ENCODE measurements at places on chromosomes 1 and 21. TPM values are rescaled to one million over a fixed set of nuclear protein-coding genes. Genes with fewer than 3 reads are reported as not detected.

The IL20 gene
- total RNA-seq = not detected

The RBM11 gene
- not detected for total RNA-seq

The SV2A gene
- total RNA-seq = 6.7 TPM

The NCAM2 gene
- 0.42 TPM for total RNA-seq

The LRRC38 gene
- 0.09 TPM for total RNA-seq

The IFNLR1 gene
- 0.05 TPM for total RNA-seq

The RNU1-2 gene
- total RNA-seq = under 0.01 TPM

The LCA5L gene
- total RNA-seq = 1.7 TPM

The PTPN22 gene
- total RNA-seq = not detected

The LRRC71 gene
- total RNA-seq = 0.34 TPM

The TMEM82 gene
- total RNA-seq = not detected

The ELF3 gene
- total RNA-seq = 0.68 TPM

The SPRR2G gene
- total RNA-seq = not detected

The KANK4 gene
- not detected for total RNA-seq

Measured in dermis blood vessel endothelial cell (primary cell).